Glutamatergic neuron (in vitro differentiated cells): ENCODE measurements at places on chromosomes 2 and 18.
A peak's percentile ranks its signal among the peaks of the same experiment; 100 is the strongest.

GRCh38 chr2:26081556-26081955 is 47.7 kb downstream of the RAB10 start:
- H3K4me1 ChIP-seq = no peaks in the 10 kb centered on the region
- DNase-seq = no peak
- peaks cover 4% of the 10 kb centered on the region for H3K27me3 ChIP-seq
- no peak overlapping the region for H3K4me3 ChIP-seq

DNA sequence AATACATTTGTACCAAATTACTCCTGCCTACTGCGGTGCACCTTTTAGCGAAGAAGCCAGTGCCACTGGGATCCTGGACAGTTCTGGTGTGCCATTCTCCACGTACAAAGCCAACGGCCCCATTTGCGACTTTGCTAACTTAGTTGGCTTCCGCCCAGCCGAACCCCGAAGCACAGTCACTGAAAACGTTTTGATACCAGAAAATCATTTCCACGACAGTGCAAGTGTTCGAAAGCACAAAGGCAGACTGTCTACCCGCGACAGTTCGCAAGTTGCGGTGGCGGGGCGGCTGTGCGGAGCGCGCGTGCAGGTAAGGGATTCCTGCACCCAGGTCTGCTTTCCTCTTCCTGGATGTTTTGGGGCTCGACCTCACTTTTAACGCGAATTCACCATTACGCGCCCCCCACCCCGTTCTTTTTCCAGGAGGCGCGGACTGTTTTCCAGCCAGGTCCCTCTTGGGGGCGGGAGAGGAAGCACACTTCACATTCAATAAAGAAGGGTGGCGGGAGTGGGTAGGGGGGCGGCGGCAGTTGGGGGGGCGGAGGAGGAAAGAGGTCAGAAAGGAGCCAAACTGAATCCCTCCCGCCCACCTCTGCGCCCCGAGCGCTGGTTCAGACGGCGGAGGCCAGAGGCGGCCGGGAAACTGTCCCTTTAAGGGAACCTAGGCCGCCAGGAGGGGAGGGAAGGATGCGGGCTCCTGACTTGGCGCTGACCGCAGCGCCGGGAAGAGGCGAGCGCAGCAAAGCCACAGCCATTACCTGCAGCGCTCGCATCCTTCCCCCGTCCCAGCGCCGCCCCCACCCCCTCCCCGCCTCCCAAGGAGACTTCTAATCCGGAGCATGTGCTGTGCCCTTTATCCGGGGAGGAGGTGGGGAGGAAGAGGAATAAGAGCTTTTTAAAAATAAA is 107.4 kb upstream of the KCTD1 start:
- peaks cover 11% of the 10 kb centered on the region for H3K4me1 ChIP-seq
- H3K4me3 ChIP-seq = peak overlapping the region; percentile 83
- peak; percentile 76 for DNase-seq
- peaks cover 16% of the 10 kb centered on the region for H3K27me3 ChIP-seq

- peaks cover 2% of the 10 kb centered on the region for H3K27me3 ChIP-seq
- no peak overlapping the region for H3K27ac ChIP-seq
- no peak for DNase-seq
- H3K4me3 ChIP-seq = no peak overlapping the region
Measured at GRCh38 chr2:69685321-69686048, 41.9 kb upstream of the AAK1 start.

DNA sequence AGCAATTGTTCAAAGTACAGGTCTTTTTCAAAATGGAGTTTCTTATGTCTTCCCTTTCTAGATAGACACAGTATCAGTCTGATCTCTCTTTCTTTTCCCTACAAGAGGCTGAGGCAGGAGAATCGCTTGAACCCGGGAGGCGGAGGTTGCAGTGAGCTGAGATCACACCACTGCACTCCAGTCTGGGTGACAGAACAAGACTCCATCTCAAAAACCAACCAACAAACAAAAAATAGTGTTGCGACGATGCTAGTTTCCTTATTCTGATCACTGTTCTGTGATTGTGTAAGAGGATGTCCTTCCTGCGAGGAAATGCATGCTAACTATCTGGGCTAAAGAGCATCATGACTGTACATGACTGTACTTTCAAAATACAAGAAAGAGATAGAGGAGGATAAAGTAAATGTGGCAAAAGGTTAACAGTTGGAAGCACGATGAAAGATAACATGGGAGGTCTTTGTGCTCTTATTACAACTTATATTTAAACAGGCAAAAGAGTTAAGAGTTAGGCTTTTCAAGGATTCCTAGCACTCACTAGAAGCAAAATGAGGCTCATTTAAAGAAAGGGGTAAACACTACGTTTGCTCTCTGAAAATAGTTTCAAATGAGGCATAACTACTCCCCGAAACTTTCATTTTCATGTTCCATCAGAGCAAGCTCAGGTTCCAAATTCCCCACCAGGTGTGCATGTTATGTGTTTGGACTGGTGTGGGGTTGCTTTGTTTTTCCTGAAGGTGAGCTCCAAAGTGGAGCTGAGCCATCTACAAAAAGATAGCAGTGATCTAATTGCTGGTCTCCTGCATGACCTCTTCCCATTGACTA is 23.8 kb downstream of the SOWAHC start:
- H3K36me3 ChIP-seq = no peaks in the 10 kb centered on the region
- H3K27ac ChIP-seq = no peak overlapping the region
- H3K4me3 ChIP-seq = no peak overlapping the region
- peaks cover 6% of the 10 kb centered on the region for H3K4me1 ChIP-seq
- H3K27me3 ChIP-seq = no peaks in the 10 kb centered on the region

GRCh38 chr2:227782804-227783203 is 30.8 kb upstream of the CCL20 start:
- H3K4me3 ChIP-seq = no peak overlapping the region
- DNase-seq = no peak
- H3K4me1 ChIP-seq = no peaks in the 10 kb centered on the region
- no peaks in the 10 kb centered on the region for H3K36me3 ChIP-seq
- no peak overlapping the region for H3K27ac ChIP-seq
- H3K27me3 ChIP-seq = no peaks in the 10 kb centered on the region

DNA sequence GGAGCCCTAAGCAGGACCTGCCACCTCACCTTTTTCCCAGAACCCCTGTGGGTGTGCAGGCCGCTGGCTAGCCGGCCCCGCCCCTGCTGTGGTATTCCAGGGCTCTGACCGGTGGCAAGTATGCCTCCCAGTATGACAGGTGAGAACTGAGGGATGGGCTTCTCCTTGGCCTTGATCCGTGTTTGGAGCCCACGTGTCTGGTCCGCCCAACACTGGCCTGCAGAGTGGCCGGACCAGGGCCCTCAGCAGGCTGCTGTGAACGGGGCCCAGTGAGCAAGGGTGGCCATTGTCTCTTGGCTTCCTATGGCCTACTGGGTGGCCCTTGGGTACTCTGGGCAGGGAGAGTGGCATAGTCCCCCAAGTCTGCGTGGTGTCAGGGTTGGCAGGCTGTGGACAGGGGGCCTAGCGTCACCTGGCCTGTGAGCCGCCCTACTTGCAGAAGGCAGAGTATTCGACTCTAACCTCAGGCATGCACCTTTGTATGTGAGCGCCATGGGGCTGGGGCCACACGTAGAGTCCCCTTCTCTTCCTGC is 1.8 kb downstream of the RNPEPL1 start:
- H3K4me3 ChIP-seq = no peak overlapping the region
- peaks cover 14% of the 10 kb centered on the region for H3K27me3 ChIP-seq

DNA sequence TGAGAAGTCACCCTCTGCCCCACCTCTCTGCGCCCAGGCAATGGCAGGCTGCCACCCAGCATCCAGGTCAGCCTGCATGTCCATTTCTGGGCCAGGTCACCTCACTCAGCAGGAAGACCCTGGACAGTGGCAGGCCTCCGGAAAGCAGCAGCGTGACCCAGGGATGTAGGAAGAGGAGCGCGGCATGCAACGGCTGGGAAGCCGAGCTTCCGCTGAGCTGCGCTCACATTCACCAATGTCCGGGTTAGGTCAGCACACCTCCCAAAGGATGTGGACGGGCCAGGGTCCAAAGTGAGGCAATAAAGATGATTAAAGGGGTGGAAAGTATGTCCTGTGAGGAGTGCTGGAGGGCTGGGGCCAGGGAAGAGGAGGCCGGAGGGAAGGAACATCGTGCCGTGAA is 174.5 kb downstream of the CTIF start:
- H3K27ac ChIP-seq = no peak overlapping the region
- peaks cover 4% of the 10 kb centered on the region for H3K36me3 ChIP-seq
- DNase-seq = no peak
- no peak overlapping the region for H3K4me3 ChIP-seq
- H3K27me3 ChIP-seq = peaks cover 5% of the 10 kb centered on the region
- peaks cover 20% of the 10 kb centered on the region for H3K4me1 ChIP-seq

DNA sequence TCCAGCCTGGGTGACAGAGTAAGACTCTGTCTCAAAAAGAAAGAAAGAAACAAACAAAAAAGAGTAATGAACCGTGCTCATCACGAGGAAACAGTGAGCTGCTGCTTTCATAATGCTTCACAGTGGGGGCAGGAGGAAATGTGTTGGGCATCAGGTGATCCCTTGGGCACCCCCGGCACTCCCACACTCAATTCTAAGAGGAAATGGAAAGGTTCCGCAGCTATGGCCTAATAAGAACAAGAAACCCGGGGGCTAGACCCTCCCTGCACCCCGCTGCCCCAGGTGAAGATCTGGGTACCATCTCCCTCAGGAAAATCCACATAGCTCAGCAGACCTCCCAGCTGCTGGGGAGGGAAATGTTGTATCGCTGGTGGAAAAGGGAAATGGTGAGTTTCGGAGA is 118.9 kb downstream of the LPIN1 start:
- H3K27ac ChIP-seq = no peak overlapping the region
- H3K36me3 ChIP-seq = peaks cover under 1% of the 10 kb centered on the region
- H3K27me3 ChIP-seq = no peaks in the 10 kb centered on the region
- no peak for DNase-seq
- H3K4me1 ChIP-seq = peaks cover 2% of the 10 kb centered on the region

GRCh38 chr18:75211002-75211621 is 515 bp downstream of the TSHZ1 start:
- H3K27me3 ChIP-seq = peaks cover 28% of the 10 kb centered on the region
- DNase-seq = no peak
- peak overlapping the region; percentile 34 for H3K27ac ChIP-seq
